ENCODE measurements at places on chromosomes 11 and 22.

- DNase-seq, result no peak
These were observed 20.5 kb downstream of the PGM2L1 start for GRCh38 chr11:74377689-74378088.

- DNase-seq, result no peak
These were observed 421.9 kb upstream of the CADM1 start for GRCh38 chr11:115926138-115926537.

- DNase-seq, result no peak
These were observed 172.0 kb downstream of the UVRAG start for GRCh38 chr11:75986966-75987365.

DNA sequence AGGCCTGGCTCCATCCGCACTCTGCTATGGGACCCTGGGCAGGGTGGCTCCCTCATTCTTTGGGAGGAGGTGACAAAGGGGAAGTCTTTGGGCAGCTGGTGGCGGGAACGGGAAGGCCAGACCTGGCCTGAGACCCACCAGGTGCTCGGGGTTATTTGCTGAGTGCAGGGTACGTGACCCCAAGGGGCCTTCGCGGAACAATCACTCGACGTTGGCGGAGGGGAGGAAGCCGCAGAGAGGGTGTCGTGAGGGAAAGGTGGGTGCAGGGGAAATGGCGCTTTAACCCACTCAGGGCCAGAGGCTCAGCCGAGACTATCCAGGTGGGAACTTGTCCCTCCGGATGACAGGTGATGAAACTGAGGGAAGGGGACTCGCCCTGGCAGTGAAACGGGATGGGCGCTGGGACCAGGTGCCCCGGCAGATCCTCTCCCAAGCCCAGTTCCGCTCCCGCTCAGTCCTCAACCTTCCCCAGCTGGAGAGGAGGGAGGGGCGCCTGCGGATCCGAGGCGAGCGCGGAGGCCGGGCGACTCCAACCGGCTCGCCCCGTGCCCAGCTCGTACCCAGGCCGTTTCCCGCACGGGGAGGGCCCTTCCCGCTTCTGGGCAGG, 911 bp downstream of the A4GALT start:
- DNase-seq, result no peak

Measured in activated naive CD4-positive, alpha-beta T cell treated with anti-CD3 and anti-CD28 coated beads, Interleukin-2, amount 50 U/mL, for 16 hours (primary cell).